ENCODE measurements at places on chromosomes 2 and 18.
A peak's percentile ranks its signal among the peaks of the same experiment; 100 is the strongest.

DNA sequence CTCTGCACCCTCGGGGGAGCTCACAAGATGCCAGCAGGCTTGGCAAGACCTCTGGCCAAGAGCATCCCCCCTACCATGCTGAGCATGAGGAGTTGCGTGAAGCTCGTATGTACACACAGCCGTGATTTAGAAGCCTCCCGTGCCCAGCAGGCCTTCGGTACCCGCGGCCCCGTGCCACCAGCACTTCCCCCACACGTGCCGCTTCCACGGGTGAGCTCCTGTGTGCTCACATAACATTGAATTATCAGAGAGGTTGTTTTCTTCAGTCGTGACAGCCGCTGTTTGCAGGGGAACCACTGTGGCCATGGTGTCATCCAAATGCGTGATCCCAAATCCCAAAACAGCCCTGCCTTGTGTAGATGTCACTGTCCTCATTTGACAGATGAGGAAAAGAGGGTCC is 53.2 kb downstream of the GBX2 start:
- no peak for DNase-seq

GRCh38 chr2:138831691-138832090 is 51.5 kb upstream of the NXPH2 start:
- no peak for DNase-seq

GRCh38 chr2:37858400-37858711 is 66.7 kb upstream of the RMDN2 start:
- DNase-seq, result no peak

DNA sequence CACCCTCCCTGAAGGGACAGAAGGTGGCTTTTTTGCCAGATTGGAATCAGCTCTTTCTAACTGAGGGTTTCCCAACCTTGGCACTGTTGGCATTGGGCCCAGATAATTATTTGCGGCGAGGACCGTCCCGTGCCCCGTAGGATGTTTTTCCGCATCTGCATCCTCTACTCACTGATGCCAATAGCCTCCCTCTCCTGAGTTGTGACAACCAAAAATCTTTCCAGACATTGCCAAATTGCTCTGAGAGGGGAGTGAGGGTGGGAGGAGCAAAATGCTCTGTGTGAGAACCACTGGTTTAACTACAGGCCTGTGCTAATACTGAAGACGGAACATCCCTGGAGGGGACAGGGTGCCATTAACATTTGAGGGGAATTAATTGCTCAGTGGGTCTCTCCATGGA is 33.6 kb upstream of the GLI2 start:
- no peak for DNase-seq

DNA sequence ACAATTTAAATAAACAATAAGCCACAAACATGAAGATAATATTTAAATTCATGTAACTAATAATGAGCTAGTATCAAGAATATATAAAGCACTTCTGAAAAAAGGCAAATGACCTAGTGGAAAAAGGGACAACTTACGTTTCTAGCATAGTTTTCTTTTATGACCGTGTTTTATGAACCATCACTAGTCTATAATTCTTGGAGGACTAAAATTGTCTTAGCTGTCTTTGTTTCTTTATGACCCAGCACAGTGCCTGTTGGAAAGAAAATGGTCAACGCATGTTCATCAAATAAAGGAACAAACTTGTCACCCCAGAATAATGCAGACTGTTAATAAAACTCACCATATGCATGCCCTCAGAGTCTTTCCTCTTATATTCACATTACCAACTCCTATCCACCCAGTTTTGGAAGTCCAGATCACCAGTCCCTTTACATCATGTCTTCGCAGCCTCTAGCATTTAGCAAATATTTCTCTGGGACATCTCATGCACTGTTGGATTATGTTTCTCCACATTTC is 57.4 kb upstream of the GRB14 start:
- no peak for DNase-seq

DNA sequence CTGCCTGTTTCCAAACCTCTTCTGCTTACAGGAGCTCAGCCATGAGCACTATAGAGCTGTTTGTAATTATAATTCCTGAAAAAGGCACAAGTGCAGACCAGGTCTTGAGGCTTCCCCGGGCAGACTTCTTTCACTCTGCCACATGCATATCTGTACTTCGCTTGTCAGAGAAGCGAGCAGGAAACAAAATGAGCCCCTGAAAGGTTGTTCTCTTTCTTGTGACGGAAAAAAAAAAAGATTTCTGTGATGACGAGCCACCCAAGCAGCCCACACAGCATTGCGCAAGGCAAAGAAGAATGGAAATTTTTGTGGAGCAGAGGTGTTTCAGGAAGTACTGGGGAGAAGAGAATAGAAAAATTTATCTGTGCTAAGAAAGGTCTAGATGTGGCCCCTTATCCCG is 54.0 kb upstream of the LINC00305 start:
- DNase-seq, result no peak

GRCh38 chr2:188132385-188132784 is 159.3 kb upstream of the GULP1 start:
- no peak for DNase-seq

DNA sequence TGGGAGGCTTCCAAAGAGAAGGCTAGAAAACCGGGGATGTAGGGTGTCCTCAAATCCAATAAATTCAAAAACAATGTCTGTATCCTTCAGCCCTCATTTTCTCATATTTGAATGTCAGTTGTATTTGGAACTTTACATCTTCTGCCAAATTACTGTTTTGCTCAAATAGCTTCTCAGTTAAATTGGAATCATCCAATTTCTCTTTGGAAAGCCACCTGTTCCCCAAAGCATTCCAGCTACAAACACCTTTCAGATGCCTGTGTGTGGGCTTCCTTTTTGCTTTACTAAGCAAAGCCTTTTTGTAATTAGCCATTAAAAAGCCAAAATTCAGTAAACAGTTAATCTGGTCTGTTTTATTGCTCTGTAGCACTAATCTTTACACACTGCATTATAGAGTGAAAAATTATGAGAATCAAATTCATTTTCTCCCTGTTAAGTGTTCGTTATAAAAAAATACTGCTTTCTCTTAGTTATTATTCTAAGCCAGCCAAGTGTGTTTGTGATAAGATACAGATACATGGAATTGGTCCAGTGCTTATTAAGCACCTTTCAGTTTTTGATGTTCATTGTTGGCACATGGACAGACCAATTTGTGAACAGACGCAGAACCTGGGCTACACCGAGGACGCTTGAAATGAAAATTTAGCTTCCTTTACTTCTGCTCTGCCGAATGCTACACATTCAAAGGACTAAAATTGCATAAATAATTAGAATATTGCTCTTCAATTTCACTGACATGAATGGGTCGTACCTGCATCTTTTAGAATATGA is 151.6 kb downstream of the RTN4 start:
- no peak for DNase-seq

DNA sequence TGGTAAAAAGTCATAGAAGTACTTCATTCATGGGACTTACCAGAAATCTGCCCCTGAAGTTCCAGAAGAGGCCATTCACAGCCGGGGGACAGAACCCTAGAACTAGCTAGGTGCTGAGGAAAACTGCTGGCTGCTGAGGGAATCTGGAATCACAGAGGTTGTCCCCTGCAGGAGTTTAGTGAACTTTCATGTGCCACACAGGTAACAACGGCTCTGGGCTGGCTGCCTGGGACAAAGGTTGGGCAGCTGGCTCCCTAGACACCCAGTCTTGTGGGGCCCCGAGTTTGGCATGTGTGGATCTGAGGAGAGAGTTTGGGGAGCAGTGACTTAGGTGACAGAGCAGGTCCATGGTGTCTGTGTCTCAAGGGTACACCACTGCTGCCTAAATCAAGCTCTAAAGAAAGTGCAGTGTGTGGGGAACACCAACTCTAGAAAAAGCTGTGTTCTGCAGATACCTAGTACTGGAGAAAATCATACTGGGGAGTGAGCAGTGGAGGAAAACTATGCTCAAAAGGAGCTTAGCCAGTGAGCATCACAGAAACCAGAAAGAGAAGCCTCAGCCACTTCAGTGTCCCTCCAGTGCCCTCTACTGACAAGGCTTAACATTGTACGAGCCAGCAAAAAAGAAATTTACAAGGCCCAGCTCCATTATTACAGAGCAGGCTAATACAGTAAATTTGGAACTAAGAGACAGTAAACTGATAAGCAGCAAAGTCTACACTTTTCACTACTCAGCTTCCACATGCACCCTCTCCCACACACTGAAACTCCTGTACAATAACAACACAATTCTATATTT is 15.2 kb downstream of the GALNT3 start:
- DNase-seq, result no peak

GRCh38 chr18:74896390-74896991 is 298.8 kb downstream of the ZNF407 start:
- peak; percentile 4 for DNase-seq

- peak; percentile 38 for DNase-seq
Measured at GRCh38 chr2:231707625-231707926, 749 bp upstream of the PTMA start.

DNA sequence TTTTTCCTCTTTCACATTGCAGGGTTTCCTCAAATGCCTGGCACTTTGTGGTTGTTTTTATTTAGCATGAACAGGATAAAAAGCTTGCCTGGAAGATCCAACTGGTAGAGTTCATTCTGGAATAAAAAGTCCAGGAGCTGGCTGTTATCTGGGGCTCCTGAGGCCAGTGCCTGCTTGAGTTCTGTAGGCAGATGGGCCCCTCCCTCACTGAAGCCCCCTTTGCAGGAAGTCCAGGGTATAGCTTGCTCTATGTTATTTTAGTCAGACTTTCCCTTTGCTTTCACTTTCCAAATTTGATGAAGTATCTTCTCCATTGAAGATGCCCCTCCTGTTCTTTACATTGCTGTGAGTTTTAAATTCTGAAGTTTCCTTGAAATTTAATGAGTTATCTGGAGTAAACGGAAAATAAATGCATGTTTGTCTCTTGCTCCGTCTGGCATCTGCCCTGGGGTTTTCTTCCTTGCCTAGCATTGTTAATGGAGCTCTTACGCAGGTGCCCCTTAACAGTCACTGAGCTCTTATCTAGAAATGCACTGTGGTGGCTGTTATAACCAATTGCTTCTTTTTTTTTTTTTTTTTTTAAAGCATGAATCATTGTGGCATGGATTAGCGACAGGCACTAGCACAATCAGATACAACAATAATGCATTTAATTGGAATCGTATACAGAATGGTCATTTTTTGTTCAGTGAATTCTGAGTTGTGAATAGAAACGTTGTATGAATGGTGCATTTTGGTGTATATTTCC is 27.0 kb upstream of the LPIN1 start:
- no peak for DNase-seq

GRCh38 chr2:68057658-68058396 is 5.0 kb downstream of the C1D start:
- no peak for DNase-seq

- no peak for DNase-seq
Measured at GRCh38 chr2:33059471-33060156, 112.9 kb downstream of the LTBP1 start.

GRCh38 chr2:20052861-20053281 is 1.4 kb upstream of the LAPTM4A start:
- no peak for DNase-seq

- no peak for DNase-seq
Measured at GRCh38 chr2:86624267-86624547, 542 bp upstream of the RNF103 start.

GRCh38 chr2:233999182-233999581 is 51.3 kb upstream of the SPP2 start:
- no peak for DNase-seq

GRCh38 chr2:99883358-99883757 is 259.0 kb downstream of the AFF3 start:
- DNase-seq, result no peak

- DNase-seq, result no peak
Measured at GRCh38 chr18:48866028-48866733, 84.6 kb downstream of the SMAD7 start.

DNA sequence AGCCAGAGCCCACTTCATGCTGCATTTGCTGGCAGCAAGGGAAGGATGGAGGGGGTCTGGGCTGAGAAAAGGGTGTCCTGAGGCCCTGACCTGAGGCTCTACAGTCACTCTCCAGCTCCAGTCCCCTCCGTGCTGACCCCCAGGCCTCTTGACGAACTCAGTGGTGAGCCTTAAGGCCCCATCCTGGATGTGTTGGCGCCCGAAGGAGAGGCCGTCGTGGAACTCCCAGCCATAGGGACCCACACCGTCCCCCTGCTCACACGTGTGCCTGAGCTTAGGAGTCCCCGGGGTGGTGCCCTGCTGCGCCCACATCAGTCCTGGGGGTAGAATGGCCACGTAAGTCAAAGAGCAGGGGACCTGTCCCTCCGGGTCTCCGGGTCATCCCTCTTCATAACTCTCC is 776 bp downstream of the MOGS start:
- DNase-seq, result no peak

GRCh38 chr2:209424199-209424701 is 403 bp downstream of the MAP2 start:
- DNase-seq, result no peak

DNA sequence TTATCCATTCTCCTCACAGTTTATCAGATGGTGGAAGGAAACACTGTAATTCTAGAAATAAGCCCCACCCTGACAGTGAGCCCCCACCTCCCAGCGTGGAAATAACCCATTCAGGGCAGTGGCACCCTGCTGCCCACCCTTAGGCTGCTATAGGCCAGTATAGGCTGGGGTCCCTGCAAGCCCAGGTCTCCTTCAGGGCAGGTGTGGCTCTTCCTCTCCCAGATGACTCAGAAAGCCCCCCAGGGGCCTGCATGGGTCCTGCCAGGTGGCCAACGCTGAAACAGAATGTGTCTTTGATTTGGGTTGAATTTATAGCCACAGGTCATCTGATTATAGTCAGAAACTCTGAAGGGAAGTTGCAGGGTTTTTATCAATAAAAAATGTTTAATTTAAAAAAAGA is 136.4 kb downstream of the SH3RF3 start:
- DNase-seq, result no peak

- DNase-seq, result no peak
Measured at GRCh38 chr2:239690651-239691631, 290.1 kb upstream of the HDAC4 start.

DNA sequence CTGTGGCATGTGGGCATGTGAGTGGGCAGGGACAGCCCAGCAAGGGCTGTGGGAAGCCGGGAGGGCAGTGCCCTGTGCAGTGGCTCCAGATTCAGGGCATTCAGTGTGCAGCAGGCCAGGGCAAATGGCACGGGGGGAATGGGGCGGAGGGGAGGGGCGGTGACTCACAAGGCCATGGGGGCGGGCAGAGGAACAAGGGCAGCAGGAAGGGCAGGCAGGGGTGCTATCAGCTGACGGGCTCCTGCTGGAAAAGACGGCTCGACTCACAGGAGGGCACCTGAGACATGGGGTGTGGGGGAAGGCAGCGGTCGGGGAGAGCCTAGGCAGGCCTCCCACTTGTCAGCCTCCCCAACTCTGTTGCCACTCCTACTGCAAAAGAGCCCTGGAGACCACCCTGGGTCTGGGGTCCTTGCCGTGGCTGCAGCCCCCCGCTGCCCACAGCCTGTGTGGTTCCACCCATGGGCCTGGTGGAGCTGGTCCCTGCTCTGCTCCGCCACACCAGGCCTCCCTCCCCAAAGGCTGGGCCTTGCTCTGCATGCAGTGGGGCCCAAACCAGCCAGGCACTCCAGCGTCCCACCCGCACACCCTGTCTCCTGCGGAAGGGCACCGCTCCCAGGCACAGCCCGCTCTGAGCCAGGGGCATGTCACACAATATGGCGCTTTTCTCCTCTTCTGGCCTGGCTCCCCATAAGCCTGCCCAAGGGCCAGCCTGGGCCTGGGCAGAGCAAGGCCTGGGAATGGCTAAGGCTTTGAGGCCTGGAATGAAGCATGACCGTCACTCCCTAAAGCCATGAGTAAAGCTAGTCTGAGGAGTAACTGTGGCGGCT is 25.9 kb downstream of the HS6ST1 start:
- no peak for DNase-seq
